ENCODE measurements at places on chromosomes 5 and 9. TPM values are rescaled to one million over a fixed set of nuclear protein-coding genes. Genes with fewer than 3 reads are reported as not detected.

The STC2 gene
- 162 TPM for total RNA-seq

The CCL27 gene
- total RNA-seq: not detected

The ARSI gene
- 14.1 TPM for total RNA-seq

The LEAP2 gene
- total RNA-seq: 0.32 TPM

The DPYSL3 gene
- total RNA-seq: 151 TPM

The FCN2 gene
- not detected for total RNA-seq

The ZNF483 gene
- 0.13 TPM for total RNA-seq

The TAF1L gene
- not detected for total RNA-seq

The CCDC127 gene
- 3.6 TPM for total RNA-seq

The CMYA5 gene
- total RNA-seq: 0.26 TPM

The KIF27 gene
- total RNA-seq: 2.5 TPM

The PRUNE2 gene
- total RNA-seq: 2.6 TPM

The TMC1 gene
- not detected for total RNA-seq

The C6 gene
- 1.2 TPM for total RNA-seq

The CSF1R gene
- total RNA-seq: not detected

The MAMDC2 gene
- total RNA-seq: 2.6 TPM

The LECT2 gene
- not detected for total RNA-seq

The ZNF454 gene
- total RNA-seq: 1.2 TPM

The ABL1 gene
- 117 TPM for total RNA-seq

The SPATA9 gene
- total RNA-seq: not detected

The NXNL2 gene
- total RNA-seq: not detected

The KCNN2 gene
- total RNA-seq: 0.96 TPM

The MYMK gene
- 1.0 TPM for total RNA-seq

The ANKRD18B gene
- under 0.01 TPM for total RNA-seq

The RASEF gene
- total RNA-seq: 0.39 TPM

The RIGI gene
- 2.8 TPM for total RNA-seq

The PRDM9 gene
- total RNA-seq: not detected

The C1QTNF2 gene
- total RNA-seq: 0.39 TPM

The RNF208 gene
- total RNA-seq: 0.13 TPM

The SLC36A3 gene
- total RNA-seq: not detected

The PTPN3 gene
- 1.2 TPM for total RNA-seq

The CENPK gene
- 9.6 TPM for total RNA-seq

The PCDHGA1 gene
- 0.13 TPM for total RNA-seq

The SLC4A9 gene
- not detected for total RNA-seq

The VAV2 gene
- total RNA-seq: 15.8 TPM

The COL15A1 gene
- total RNA-seq: 11.3 TPM

The CARD19 gene
- total RNA-seq: 114 TPM

The KIF12 gene
- total RNA-seq: under 0.01 TPM

The COL23A1 gene
- total RNA-seq: not detected

The TAF11L5 gene
- total RNA-seq: not detected

The HTR1A gene
- not detected for total RNA-seq

The ESM1 gene
- total RNA-seq: 0.16 TPM
